ENCODE measurements at places on chromosomes 4 and X.

- no peak for DNase-seq
Observed at GRCh38 chr4:142817442-142817841, 28.7 kb downstream of the INPP4B start.

DNA sequence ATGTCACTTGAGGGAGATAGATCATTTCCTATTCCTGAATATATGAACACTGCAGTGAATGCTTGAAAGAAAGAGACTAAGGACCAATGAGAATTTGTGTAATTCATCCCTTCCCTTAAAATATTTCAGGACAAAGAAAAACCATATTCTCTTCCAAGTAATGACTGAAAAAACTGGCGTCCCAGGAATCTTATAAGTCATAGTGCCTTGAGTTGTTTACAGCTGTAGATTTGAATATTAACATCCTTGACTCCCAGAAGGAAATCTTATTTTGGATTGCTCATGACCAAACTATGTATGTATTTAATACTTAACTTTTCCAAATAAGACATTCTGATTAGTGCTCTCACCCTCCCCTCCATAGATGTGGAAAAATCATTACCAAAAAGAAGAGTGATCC, 55.5 kb downstream of the CLDN22 start:
- no peak for DNase-seq

GRCh38 chrX:94097868-94098267, 423.9 kb downstream of the FAM133A start:
- no peak for DNase-seq

DNA sequence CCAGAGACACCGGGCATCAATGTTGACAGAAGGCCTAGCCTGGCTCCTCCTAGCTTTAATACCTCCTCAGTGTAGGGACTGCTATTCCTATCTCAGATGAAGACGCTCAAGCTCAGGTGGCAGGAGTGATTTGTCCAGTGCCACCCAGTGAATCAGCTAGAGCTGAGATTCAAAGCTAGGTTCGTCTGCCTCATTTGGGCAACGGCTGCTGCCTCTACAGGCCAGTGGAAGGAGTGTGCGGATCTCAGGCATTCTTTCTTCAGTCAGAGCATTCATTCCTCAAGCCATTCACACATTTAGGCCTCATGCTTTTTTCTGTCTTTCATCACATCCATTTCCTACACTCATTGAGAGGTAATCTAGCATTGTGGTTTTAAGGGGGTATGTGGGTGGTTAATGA, 7.3 kb downstream of the TSR2 start:
- DNase-seq = no peak

GRCh38 chr4:20443015-20443805, 191.5 kb downstream of the SLIT2 start:
- DNase-seq = no peak

GRCh38 chrX:154091678-154092077, 5.8 kb downstream of the MECP2 start:
- DNase-seq = peak; percentile 41

DNA sequence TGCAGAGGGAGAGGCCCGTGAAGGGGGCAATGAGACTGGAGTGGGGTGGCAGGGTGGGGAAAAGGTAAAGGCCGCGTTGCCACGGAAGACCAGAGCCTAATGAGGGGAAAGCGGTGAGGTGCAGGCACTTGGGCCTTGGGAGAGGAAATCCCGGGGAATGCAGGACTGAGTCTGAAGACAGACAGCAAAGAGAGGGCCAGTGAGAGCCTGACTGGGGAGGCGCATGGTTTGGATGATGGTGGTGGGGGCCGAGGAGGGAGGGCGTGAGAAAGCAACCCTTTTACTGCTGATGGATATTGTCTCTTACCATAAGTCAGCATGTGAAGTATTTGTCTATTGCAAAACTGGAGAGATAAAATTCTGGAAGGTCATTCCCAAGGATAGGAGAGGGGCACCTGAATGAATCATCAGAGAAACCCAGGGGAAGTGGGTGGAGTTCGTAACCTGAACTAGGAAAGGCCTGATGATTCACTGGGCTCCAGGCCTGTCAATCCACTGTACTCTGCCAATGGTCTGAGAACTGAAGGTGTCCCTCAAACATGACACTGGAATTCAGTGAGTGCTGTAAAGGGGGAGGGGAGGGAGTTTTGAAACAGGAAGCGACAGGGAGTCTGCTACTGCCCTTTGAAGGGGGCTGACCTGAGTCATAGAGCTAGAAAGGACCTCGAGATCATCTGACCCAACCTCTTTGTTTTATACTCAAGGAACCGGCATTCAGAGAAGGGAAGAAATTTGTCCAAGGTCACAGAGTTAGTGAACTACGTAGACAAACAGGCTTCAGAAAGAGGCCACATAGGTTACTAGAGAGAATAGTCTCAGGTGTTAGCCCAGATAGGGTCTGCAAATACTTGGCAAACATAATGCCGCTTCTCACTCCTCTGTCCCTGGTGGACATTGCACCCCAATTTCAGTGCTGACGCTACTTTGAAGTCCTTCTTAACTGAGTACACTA, 52.2 kb downstream of the NALF2 start:
- no peak for DNase-seq

DNA sequence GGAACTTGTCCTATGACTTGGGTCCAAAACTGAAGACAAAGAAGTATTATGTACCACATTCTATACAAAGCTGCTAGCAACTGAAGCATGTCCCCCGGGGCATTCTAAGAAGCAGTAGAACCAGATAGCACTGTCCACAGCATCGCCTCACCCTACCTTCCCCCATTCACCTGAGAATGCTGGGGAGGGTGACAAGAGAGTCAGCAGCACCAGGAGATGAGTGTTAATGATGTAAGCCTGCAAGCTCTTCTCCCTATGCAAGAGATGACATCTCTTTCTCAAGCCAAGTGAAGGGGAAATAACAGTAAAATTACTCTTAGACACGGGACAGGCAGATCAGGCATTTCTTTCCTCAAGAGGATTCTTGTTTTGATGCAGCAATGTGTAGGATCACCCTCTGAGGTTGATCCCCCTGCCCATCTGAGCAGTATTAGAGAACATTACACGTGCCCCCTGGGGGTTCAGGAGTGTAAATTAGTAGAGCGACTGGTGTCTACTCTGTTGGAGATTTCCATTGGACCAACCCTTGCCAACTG, 13.9 kb upstream of the TLR1 start:
- DNase-seq = no peak

DNA sequence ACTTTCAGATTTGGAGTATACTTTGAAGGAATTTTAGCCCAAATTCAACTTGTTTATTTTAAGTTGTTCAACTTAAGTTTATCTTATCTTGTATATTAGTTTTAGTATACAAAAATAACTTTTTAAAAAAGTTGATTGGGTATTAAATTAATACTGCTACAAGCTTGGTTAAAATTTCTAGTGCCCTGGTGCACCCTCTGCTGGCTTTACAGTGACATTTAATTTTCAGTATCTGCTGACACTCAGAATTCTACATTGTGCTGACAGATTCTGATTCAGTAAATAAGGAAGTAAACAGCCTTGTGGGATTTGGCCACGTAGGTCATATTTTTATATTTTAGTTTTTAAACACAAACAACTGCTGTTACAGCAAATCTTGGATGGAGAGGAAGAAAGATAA, 2.9 kb downstream of the EDA start:
- DNase-seq = no peak

DNA sequence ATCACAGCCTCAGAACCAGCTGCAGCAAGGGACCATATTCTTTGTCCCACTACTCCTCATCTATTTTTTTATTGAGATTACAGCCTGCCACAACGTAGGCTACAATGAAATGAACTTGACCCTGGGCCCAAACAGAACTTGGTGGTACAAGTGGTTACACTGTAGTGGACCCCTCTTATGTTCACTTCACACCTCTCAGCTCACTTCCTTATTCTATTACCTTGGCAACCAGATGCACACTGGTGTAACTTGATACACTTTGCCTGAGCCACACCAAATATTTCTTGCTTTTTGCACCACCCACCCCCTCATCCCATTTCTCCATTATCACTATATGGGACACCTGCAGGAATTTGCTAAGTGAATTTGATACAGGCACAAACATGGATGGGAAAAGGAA, 105.8 kb downstream of the CXCL13 start:
- no peak for DNase-seq

GRCh38 chr4:89373394-89373793, 65.8 kb upstream of the GPRIN3 start:
- peak; percentile 1 for DNase-seq

DNA sequence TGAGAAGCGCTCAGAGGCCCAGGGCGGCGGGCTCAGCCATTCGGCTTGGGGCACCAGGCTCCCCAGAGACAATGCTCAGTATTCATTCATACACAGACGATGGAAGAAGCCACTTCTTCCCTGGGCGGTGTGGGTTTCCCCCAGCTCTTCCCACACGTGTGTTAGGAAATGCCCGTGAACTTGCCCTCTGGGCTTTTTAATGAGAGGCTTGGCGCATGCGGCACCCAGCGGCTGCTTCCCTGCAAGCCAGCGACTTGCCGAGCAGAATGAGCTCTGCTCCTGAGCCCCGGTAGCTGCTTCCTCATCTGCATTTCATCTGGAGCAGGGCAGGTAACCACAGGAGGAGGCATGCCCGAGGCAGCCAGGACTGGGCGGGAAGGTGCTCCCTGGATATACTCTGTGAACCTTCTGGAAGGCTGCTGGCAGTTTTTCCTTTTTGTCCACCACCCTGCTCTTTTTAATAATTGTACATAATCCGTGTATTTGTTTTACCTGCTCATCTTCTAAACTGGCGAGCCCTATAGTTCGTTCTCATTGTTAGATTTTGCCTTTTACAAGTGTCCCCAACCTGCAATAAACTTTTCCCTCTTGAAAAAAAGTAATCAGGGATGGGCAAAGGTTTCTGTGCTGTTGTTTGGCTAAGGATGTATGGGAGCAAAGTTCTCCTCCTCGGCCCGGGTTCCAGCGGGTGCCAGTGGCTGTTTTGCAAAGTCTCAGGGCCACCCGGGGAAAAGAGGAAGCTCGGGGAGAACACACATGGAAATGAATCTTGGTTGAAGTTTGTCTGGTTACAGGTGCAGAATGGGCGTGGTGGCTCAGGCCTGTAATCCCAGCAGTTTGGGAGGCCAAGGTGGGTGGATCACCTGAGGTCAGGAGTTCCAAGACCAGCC, 178.8 kb downstream of the DCLK2 start:
- no peak for DNase-seq

GRCh38 chrX:7146020-7146702, 1.4 kb upstream of the STS start:
- no peak for DNase-seq

DNA sequence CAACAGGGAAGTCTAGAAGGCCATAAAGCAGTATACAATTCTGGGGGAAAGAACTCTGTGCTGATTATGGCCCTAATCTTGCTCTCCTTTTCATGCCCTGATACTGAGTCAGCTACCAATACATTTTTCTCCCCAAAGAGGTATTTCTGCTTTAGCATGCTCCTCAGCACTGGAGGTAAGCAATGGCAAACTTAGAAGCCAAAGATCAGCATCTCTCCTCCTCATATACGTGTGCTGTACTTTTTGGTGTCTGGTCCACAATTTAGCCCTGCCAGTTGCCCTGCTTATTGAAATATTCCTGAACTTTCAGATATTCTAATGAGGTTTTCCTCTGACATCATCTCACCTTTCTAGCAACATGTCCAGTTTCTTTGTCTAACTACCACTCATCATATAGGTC, 226.2 kb downstream of the FSTL5 start:
- no peak for DNase-seq

- DNase-seq = peak; percentile 73
Observed at GRCh38 chrX:9341291-9342201, 123.3 kb upstream of the TBL1X start.

DNA sequence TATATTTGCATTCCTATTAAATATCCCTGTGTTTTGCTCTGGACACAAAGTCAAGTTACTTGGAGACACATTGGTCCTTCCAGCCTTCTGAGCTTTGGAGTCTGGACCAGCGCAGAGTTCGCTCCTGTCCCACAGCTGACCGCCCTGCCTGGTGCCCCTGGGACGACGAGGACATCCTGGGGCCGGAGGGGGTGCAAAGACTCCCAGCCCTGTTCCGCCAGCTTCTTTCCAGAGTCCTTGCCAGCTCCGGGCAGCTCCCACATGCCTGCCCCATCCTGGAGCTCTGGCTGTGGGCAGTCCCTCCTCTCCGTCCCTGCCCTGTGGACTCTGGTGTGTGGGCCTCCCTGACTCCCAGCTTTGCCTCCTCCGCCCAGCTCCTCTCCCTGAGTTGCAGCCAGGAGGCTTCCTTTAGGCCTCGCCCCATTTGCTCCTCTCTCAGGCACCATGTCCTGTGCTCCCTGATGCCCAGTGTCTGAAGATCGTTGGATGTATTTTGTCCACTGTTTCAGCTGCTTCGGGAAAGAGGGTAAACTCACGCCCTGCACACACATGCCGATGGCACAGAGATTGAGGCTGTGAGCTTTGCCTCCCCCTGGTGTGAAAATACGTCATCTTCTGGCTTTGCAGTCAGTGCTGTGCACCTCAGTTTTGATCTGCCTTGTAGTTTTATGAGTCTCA, 4.9 kb upstream of the PCGF3 start:
- DNase-seq = no peak

DNA sequence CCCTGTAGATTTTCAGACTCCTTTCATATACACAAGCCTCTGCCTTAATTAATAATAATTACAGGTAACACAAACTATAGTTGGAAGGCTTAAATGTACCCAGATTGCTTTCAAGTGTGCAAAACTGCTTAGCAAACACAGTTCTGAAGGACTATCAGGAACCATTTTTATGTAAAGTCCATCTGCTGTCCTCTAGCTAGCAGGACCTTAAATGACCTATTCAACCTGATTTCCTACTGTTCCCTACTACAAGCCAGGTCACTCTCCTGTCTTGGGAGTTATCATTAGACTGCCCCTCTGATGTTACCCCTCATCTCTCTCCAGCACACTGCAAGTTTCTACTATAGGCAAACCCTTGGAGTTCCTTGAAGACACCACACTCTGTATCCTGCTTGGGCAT, 157.3 kb downstream of the GBA3 start:
- DNase-seq = no peak

DNA sequence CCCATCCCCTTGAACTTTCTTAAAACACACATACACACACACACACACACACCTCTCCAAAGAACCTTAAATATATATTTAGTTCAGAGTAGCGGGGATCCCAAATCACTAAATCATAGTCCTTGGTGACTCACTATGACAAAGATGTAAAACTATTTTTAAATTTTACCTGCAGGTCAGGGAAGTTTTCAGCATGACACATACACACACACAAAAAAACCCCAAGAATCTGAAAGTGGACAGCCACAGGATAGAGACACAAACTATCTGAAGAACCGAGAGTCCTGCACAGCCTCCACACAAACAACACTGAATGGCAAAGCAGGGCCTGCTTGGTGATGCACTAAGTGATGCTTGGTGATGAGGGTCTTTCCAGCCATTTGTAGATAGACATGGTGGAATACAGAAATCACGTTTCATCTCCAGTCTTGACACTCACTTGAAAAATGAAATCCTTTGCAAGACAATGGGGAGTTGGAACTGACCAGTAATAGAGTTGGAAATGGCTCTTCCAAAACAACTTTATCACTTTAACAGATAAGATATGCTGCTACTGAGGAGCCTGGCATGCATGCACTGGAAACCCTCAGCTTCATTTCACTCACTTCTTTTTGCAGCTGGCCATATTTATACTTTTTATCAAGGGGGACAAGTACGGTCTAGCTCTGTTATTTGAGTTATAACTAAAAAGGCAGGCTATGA, 307.3 kb downstream of the RAPGEF2 start:
- DNase-seq = no peak
